Mesothelial cell of epicardium (in vitro differentiated cells): ENCODE measurements at places on chromosomes 5 and 9. TPM values are rescaled to one million over a fixed set of nuclear protein-coding genes. Genes with fewer than 3 reads are reported as not detected.

DNA sequence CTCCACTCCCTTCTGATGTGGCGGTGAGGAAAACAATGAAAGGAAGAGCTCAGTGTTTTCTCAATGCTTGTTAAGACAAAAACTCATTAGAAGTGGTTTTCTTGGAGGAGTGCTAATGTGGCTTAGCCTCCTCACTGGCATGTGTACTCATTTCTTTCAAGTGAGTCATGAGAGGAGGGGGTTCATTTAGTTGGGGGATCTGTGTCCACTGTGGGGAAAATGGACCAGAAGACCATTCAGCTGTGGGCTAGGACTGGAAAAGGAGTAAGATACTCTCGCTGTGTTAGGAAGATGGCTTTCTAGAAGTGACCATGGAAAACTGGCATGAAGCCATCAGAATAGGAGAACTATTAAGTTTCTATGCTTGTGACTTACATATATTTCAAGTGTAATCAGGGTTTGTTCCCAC lies 23.5 kb downstream of the KLF9 start:
- H3K4me1 ChIP-seq: no peaks in the 10 kb centered on the region
- H3K36me3 ChIP-seq: no peaks in the 10 kb centered on the region

The ZNF883 gene
- total RNA-seq: 8.6 to 11.5 TPM (median 11.2 TPM) in 3 replicates

DNA sequence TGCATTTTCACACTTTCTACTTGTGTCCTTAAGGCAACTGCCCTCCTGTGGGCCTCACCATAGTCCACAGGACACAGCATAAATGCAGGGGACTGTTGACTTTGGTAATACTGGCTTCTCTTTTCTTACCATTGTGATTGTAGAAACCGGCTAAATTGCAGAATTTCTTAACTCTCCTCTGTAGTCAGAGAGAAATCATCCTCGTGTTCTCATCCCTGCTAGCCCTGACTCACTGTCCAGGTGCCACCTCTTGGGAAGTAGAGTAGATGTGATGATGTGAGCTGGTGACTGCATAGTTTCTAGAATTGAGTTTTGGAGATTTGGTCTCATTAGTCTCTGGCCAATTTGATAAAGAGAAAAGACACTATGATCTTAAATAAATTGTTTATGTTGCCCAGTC lies 5.5 kb downstream of the PHF24 start:
- H3K27ac ChIP-seq: no peak overlapping the region
- no peaks in the 10 kb centered on the region for H3K36me3 ChIP-seq
- no peaks in the 10 kb centered on the region for H3K4me1 ChIP-seq
- no peak for DNase-seq
- H3K4me3 ChIP-seq: no peak overlapping the region

- no peak for DNase-seq
- no peak overlapping the region for H3K4me3 ChIP-seq
- H3K4me1 ChIP-seq: no peaks in the 10 kb centered on the region
- no peaks in the 10 kb centered on the region for H3K36me3 ChIP-seq
Measured at GRCh38 chr5:92371171-92371888, 988.2 kb upstream of the ARRDC3 start.

The PLCXD3 gene
- not detected in 3 replicates for total RNA-seq

GRCh38 chr9:127457191-127457878 lies 6.0 kb downstream of the LRSAM1 start:
- peaks cover 5% of the 10 kb centered on the region for H3K4me1 ChIP-seq
- H3K27me3 ChIP-seq: no peaks in the 10 kb centered on the region
- DNase-seq: no peak
- H3K36me3 ChIP-seq: peaks cover 26% of the 10 kb centered on the region
- H3K4me3 ChIP-seq: no peak overlapping the region

DNA sequence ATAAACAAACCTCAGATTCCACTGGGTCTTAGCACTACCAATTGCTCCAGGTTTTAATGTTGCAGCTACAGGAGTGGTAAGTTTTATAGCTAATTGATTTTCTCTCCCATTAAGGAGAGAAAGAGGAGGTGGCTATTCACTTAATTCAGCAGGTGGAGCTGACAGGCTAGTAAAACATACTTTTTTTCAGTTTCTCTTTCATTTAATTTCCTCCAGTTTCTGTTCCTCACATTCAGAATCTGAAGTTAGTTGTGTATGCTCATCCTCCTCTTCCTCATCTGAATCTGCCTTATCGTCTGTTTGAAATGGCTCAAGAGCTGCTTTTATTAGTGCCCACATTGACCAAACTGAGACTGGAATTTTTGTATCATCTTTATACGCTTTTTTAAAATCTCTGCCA lies 98.0 kb downstream of the PLPPR1 start:
- no peak overlapping the region for H3K4me3 ChIP-seq
- peaks cover 4% of the 10 kb centered on the region for H3K36me3 ChIP-seq
- peaks cover 4% of the 10 kb centered on the region for H3K4me1 ChIP-seq
- H3K27me3 ChIP-seq: peaks cover 2% of the 10 kb centered on the region

- H3K4me3 ChIP-seq: no peak overlapping the region
- no peak for DNase-seq
- no peaks in the 10 kb centered on the region for H3K4me1 ChIP-seq
Measured at GRCh38 chr9:126283799-126284465, 42.7 kb upstream of the MVB12B start.

GRCh38 chr5:150609843-150610584 lies 30.4 kb upstream of the SYNPO start:
- H3K4me1 ChIP-seq: peaks cover 29% of the 10 kb centered on the region
- no peak for DNase-seq
- H3K4me3 ChIP-seq: no peak overlapping the region
- no peak overlapping the region for H3K27ac ChIP-seq
- no peaks in the 10 kb centered on the region for H3K36me3 ChIP-seq

GRCh38 chr9:12777121-12778022 lies 2.6 kb downstream of the LURAP1L start:
- H3K27me3 ChIP-seq: no peaks in the 10 kb centered on the region
- H3K27ac ChIP-seq: peak overlapping the region; percentile 90
- H3K4me3 ChIP-seq: peak overlapping the region; percentile 92

GRCh38 chr5:111259636-111260035 lies 35.5 kb downstream of the CAMK4 start:
- H3K27me3 ChIP-seq: no peaks in the 10 kb centered on the region
- peaks cover 14% of the 10 kb centered on the region for H3K4me1 ChIP-seq
- DNase-seq: no peak
- no peak overlapping the region for H3K4me3 ChIP-seq
- H3K36me3 ChIP-seq: peaks cover 11% of the 10 kb centered on the region
- H3K27ac ChIP-seq: no peak overlapping the region

The HSPB3 gene
- total RNA-seq: not detected in 3 replicates

- peak; percentile 40 for DNase-seq
- H3K27ac ChIP-seq: peak overlapping the region; percentile 98
- no peaks in the 10 kb centered on the region for H3K36me3 ChIP-seq
- H3K4me3 ChIP-seq: peak overlapping the region; percentile 85
- peaks cover 15% of the 10 kb centered on the region for H3K4me1 ChIP-seq
Measured at GRCh38 chr5:69492923-69493395, 369 bp downstream of the OCLN start.
